Osteoblast (primary cell): ENCODE measurements at places on chromosomes 1 and 21. TPM values are rescaled to one million over a fixed set of nuclear protein-coding genes. Genes with fewer than 3 reads are reported as not detected.
A peak's percentile ranks its signal among the peaks of the same experiment; 100 is the strongest.

Gene AK5
- 25.3 and 38.3 TPM in 2 replicates for total RNA-seq

Gene OR2T10
- not detected in 2 replicates for total RNA-seq

Gene ERICH3
- not detected in 2 replicates for total RNA-seq

Gene JMJD4
- 27.5 and 30.4 TPM in 2 replicates for total RNA-seq

Gene UQCRHL
- 1.1 and 1.5 TPM in 2 replicates for total RNA-seq

Gene CENPF
- total RNA-seq = 8.3 and 8.5 TPM in 2 replicates

Gene LMX1A
- not detected in 2 replicates for total RNA-seq

Gene HHIPL2
- 0.72 and 0.88 TPM in 2 replicates for total RNA-seq

Gene TCEA3
- total RNA-seq = 28.9 and 31.5 TPM in 2 replicates

Gene RGS4
- total RNA-seq = 130 and 142 TPM in 2 replicates

Gene CELA2A
- total RNA-seq = not detected in 2 replicates

Gene TRIM62
- 9.4 and 12.3 TPM in 2 replicates for total RNA-seq

Gene BTBD8
- 5.8 and 8.3 TPM in 2 replicates for total RNA-seq

Gene ACTL8
- not detected in 2 replicates for total RNA-seq

DNA sequence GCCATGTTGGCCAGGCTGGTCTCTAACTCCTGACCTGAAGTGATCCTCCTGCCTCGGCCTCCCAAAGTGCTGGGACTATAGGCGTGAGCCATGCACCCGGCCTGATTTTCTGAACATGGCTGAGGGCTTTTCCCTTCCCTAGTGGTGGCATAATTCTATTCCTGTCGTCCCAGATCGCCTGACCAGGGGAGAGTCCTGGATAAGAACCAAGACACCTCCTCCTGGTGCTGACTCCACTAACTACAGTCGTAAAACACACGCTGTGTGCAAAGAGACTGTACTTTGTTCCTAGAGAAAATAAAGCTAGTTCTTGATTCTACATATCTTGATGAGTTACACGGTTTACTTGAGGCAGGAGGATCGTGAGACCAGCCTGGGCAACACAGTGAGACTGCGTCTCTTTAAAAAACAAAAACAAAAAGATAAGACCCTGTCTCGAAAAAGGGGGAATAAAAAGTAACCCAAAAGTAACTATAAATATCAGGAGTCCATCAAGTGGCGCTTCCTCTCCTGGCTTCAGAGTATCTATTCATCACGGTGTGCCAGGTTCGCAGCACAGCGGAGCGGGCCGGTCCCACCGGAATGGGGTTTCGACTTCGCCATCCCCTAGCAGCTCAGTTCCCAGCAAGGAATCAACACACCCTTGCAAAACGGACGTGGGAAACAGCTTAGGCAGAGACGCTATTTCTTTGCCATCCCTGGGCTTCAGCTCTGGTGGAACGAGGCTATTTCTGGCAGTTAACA lies 973 bp downstream of the SDF4 start:
- no peaks in the 10 kb centered on the region for H3K27me3 ChIP-seq
- DNase-seq = peak; percentile 100
- peak overlapping the region; percentile 80 for H3K27ac ChIP-seq
- H3K36me3 ChIP-seq = peaks cover 12% of the 10 kb centered on the region

DNA sequence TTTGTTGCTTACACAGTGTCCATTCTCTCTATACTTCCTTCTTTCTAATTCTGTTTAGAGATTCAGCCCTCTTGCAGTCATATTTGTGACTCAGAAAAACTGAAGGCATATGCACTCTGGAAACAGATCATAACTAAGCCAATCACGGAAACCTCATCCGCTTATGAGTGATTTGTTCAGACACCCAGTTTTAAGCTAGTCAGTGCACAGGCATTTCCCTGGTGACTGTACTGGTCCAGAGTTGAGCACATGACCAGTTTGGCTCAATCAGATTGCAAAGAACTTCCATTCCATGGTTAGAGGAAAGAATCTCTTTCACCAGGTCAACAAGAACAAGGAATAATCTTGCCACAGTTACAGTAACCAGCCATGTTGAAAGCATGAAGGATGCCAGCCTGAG lies 69.2 kb upstream of the SGIP1 start:
- no peaks in the 10 kb centered on the region for H3K27me3 ChIP-seq
- peaks cover 29% of the 10 kb centered on the region for H3K4me1 ChIP-seq
- H3K4me3 ChIP-seq = no peak overlapping the region
- peak; percentile 81 for DNase-seq

DNA sequence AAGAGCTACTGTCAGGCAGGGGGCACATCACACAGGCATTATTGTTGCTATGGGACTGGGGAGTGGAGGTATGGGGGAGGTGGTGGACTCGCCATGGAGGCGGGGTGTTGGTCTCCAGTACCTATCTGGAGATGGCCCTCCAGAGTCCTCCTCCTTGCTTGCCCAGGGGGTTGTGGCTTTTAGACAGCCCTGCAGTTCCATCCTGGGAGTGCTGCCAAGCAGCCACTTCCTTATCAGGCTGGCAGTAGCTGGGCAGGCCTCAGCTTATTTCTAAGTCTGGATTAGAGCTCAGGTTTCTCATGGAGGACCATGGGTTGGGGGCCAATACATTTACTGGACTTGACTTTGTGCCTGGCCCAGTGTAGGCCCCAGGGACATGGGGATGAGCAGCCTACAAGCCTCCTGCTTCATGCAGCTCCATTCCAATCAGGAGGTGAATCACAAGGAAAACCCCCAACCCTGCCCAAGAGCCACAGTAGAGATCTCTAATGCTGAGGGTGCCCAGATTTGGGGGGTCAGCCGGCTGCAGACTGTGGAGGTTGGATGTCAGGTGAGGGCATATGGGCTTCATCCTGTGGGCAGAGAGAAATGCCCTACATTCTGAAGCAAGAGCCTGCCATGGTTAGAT lies 210.7 kb upstream of the EDN2 start:
- no peak overlapping the region for H3K27ac ChIP-seq
- H3K36me3 ChIP-seq = no peaks in the 10 kb centered on the region
- peak; percentile 74 for DNase-seq

- H3K27ac ChIP-seq = no peak overlapping the region
- peaks cover 15% of the 10 kb centered on the region for H3K4me1 ChIP-seq
- H3K27me3 ChIP-seq = no peaks in the 10 kb centered on the region
- H3K4me3 ChIP-seq = no peak overlapping the region
- no peak for DNase-seq
Measured at GRCh38 chr1:72434070-72434469, 151.7 kb upstream of the NEGR1 start.

GRCh38 chr1:206839006-206839560 lies 26.3 kb upstream of the IL20 start:
- H3K27ac ChIP-seq = no peak overlapping the region
- DNase-seq = no peak
- H3K4me1 ChIP-seq = peaks cover 13% of the 10 kb centered on the region
- H3K36me3 ChIP-seq = no peaks in the 10 kb centered on the region

DNA sequence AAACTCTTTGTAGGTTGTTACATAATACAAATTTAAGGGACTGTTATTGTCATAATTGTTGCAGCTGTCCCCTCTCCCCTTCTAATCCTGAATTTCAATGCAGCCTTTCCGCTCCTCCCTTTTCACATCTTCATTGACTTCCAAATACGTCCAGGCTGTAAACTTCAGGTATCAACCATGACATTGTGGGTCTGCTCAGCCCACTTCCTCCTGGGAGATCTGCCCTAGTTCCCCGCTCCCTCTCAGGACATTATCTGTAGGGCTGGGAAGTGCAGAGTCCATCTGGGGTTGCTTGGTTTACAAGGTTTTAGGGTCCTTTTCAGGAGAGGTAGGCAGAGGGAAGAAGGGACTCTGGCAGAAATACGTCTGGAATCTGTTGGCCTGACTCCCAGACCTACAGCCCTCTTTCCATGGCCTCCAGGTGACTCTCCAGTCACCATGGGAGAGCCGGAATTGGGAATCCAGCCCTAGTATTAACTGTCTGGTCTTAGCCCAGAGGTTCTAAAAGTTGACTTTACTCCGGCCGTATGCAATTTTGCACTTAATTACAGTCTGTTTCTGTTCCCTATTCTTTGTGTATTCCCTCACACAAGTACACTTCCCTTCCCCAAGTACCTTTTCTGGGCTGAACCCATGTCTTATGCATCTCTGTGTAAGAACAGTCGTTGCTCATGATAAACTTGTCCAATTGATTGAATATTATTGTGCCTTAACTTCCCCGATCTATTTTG lies 4.7 kb upstream of the DENND2D start:
- H3K27ac ChIP-seq = no peak overlapping the region
- no peaks in the 10 kb centered on the region for H3K36me3 ChIP-seq
- H3K27me3 ChIP-seq = peaks cover 4% of the 10 kb centered on the region
- no peak overlapping the region for H3K4me3 ChIP-seq

GRCh38 chr1:76807543-76808260 lies 59.6 kb upstream of the ST6GALNAC5 start:
- no peak overlapping the region for H3K27ac ChIP-seq
- no peaks in the 10 kb centered on the region for H3K27me3 ChIP-seq
- H3K4me1 ChIP-seq = no peaks in the 10 kb centered on the region
- H3K4me3 ChIP-seq = no peak overlapping the region

DNA sequence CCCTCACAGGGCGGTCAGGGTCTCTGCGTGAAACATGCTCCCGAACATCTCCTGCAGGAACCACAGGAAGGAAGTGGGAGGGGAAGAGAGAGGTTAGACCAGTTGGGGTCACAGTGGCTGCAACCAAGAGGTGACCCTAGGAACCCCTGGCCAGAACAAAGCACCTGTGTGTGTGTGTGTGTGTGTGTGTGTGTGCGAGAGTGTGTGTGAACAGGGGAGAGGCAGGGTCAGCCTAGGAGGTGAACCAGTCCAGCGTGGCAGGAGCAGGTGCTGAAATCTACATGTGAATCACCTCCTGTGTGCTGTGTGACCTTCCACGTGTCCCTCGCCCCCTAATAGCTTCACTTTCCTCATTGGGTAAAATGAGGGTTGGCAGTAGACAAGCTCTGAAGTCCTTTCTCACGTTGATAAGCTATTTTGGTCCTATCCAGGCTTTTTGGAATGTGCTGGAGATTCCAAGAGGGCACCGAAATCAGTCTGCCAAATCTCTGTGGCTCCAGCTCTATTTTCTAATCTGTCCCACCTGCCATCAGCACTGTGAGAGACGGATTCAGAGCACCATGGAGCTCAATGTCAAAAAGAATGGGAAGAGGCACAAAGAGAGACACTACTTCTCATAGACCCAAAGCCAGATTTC lies 27.8 kb downstream of the SLC26A9 start:
- peaks cover 9% of the 10 kb centered on the region for H3K27me3 ChIP-seq
- no peaks in the 10 kb centered on the region for H3K36me3 ChIP-seq
- H3K4me3 ChIP-seq = no peak overlapping the region
- H3K4me1 ChIP-seq = peaks cover 28% of the 10 kb centered on the region
- no peak overlapping the region for H3K27ac ChIP-seq

- no peaks in the 10 kb centered on the region for H3K27me3 ChIP-seq
- H3K36me3 ChIP-seq = no peaks in the 10 kb centered on the region
- no peak overlapping the region for H3K27ac ChIP-seq
- no peak for DNase-seq
- no peaks in the 10 kb centered on the region for H3K4me1 ChIP-seq
Measured at GRCh38 chr1:55604179-55604578, 389.0 kb upstream of the USP24 start.

- no peaks in the 10 kb centered on the region for H3K27me3 ChIP-seq
- H3K4me3 ChIP-seq = no peak overlapping the region
- H3K4me1 ChIP-seq = peaks cover 15% of the 10 kb centered on the region
Measured at GRCh38 chr1:89804642-89805237, 16.1 kb upstream of the LRRC8D start.

GRCh38 chr1:230818901-230819300 lies 49.4 kb downstream of the C1orf198 start:
- H3K27ac ChIP-seq = no peak overlapping the region
- DNase-seq = no peak
- H3K27me3 ChIP-seq = no peaks in the 10 kb centered on the region
- peaks cover 8% of the 10 kb centered on the region for H3K4me1 ChIP-seq
- H3K4me3 ChIP-seq = no peak overlapping the region
- H3K36me3 ChIP-seq = no peaks in the 10 kb centered on the region

DNA sequence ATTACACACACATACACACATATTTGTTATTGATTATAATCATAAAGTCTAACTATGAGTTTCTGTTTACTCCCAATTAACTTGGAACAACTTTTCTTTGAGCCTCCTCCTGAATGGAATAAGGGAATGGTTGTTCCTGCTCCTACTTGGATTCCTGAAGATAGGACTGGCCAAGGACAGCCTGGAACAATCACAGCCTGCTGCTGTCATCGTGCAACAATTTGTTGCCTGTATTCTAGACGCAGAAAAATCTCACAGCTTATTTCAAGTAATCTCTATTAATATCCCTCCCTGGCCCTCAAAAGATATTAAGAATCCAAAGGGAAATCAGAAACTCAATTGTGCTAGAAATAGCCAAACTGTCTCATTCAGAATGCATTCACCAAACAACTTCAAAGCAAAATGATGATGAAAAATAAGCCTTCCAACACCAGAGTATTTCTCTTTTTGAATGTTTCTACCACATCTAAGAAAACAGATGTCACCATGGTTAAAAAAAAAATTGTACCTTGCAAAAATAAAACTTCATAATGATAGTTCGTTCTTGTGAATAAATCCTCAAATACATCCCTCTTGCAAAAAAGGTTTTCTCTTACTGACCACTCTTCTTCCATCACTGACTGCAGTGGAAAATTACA lies 30.9 kb downstream of the RCAN1 start:
- DNase-seq = no peak
- no peaks in the 10 kb centered on the region for H3K36me3 ChIP-seq
- H3K27ac ChIP-seq = no peak overlapping the region
- peaks cover 10% of the 10 kb centered on the region for H3K4me1 ChIP-seq

GRCh38 chr1:93004566-93005251 lies 43.4 kb upstream of the DIPK1A start:
- H3K27me3 ChIP-seq = peaks cover 16% of the 10 kb centered on the region
- H3K4me3 ChIP-seq = no peak overlapping the region
- no peaks in the 10 kb centered on the region for H3K36me3 ChIP-seq
- H3K4me1 ChIP-seq = peaks cover 5% of the 10 kb centered on the region
- H3K27ac ChIP-seq = no peak overlapping the region

DNA sequence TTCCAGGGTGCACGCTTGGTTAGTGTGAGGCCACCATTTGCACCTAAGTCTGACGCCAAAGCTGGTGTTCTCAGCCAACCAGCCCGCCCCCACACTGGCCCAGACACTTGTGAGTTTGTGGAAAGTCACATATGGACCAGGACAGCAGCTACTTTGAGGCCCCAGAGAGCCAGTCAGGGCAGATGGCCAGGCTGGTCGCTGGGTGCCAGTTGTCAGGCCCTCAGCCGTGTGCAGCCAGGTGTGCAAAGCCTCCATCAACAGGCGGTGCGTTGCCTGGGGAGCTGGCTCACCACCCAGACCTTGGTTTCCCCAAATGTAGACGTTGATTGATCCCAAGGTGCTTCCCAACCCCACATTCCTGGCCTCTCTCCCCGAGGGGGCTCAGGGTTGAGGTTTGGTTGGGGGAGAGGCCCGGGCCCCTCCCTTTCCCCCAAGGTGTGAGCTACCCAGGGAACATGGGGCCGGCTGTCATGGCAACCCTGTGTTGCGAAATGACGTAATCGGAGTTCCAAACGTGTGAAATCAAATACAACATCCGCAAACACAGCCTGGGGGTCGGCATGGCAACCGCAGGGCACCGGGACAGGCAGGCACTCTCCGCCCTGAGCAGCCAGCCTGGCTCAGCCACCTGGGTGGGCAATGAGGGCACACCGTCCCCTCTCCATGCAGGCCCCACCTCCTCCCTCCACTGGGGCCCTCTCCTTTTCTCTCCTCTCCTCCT lies 42.2 kb upstream of the WNT4 start:
- peaks cover 37% of the 10 kb centered on the region for H3K27me3 ChIP-seq
- peak; percentile 75 for DNase-seq
- no peaks in the 10 kb centered on the region for H3K4me1 ChIP-seq
- H3K4me3 ChIP-seq = no peak overlapping the region
- no peaks in the 10 kb centered on the region for H3K36me3 ChIP-seq
